Suppressor macrophage treated with lipopolysaccharide for 1 hour (primary cell): ENCODE measurements at places on chromosomes 5 and 9.

DNA sequence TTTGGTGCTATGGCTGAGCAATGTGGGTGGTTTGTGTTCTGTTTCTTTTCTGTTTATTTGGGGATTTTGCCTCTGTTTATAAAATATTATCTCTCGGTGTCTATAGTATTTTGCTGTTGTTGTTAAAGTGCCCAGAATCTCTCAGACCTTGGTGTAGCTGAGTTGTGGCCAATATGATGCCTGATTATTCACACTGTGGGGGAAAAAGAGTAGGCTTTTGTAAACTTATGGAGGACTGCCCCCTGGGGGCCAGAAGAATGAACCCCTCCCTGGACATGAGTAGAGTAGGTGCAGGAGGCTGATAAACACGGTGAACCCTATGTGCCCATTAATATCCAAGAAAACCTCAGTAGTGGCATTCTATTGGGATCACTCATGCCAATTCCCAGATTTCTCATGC is 49.0 kb upstream of the DPYSL3 start:
- DNase-seq: peak; percentile 69

DNA sequence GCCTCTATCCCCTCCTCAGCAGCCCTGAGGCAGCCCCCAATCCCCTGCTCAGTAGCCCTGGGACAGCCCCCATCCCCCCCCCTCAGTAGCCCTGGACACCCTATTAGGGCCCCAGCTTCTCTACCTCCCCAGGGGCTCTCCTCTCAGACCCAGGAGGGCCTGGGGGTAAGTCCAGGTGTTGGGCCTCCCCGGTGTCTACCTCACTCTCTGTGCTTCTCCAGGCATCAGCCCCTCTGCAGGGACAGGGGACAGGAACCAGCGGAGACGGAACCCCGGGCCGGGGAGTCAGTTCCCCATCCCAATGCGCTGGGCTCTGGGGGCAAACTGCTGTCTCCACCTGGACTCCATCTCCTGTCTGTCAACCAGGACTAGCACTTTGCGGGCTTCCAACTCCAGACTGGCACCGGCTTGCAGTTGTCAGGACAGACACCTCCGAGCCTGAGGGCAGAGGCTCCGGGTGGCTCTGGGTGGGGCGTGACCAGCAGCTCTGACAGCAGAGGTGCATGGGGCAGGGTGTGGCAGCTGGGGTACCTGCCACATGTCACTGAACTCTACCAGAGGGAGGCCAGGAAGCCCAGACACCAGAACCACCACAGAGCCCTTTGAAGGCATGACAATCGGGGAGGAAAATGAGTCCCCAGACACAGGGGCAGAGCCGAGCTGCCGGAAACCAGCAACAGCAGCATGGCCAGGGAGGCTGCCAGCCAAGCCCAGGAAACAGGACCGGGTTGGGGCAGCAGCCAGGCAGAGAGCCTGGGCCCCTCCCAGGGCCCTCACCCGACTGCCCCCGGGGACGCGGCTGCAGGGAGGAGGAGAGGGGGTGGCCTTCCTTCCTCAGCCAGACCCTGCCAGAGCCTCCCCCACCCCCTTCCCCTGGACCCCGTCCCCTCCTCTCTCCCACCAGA is 17.7 kb upstream of the UBAC1 start:
- no peak for DNase-seq

GRCh38 chr9:72977670-72978069 is 24.8 kb upstream of the ALDH1A1 start:
- no peak for DNase-seq

DNA sequence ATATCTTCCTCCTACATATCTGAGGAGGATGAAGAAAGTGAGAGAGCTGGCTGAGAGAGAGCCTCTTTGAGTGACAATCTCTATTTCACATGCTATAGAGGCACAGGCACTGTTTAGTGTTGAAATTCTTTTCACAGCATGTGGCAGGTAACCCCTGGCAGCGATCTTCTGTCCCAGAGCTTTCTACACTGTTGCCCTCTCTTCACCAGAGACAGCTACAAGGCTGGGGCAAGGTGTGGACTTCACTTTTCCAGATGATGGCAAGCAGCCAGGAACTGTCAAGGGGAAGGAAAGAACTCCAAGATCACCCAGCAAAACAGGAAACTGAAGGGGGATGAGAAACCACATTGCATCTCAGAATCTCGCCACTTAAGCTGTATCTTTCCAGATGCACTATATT is 205.2 kb downstream of the CAAP1 start:
- no peak for DNase-seq

DNA sequence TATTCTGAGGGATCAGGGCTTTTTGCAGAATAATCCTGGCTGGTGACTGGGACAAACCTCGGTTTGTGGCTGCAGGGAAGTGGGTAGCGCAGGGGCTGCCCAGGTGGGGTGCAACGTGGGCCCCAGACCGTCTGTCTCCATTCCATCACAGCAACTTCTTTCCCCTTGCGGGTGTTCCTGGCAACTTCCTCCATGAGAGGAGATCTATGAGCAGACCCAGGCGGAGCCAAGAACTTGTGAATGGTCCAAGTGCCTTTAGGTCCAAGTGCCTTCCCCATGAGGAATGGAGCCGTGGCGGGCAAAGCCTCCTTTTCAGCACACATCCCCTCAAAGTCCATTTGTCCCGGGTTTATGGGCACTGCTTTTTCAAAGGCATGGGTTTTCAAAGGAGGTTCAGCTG is 136.5 kb downstream of the PHF2 start:
- no peak for DNase-seq

GRCh38 chr9:97980479-97980803 is 2.7 kb upstream of the ANP32B start:
- DNase-seq: no peak

- no peak for DNase-seq
Measured at GRCh38 chr5:44048276-44048984, 340.8 kb downstream of the FGF10 start.

- DNase-seq: no peak
Measured at GRCh38 chr5:57695706-57696388, 213.2 kb upstream of the ACTBL2 start.

DNA sequence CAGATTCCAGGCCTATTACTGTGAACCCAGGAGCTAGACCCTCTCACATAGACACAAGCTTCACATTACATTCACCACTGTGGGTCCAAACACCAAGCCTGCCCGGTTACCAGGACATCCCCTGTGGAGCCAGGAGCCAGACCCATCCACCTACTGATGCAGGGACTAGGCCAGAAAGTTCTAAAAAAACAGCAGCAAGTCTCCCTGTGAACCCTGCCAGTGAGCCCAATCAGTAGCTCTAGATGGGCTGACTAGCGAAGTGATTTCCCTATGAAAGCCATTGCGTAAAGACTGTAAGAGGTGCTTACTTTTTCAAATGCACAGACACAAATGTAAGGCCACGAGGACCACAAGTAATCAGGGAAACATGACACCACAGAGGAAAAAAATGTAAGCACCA is 352.3 kb downstream of the TMEM161B start:
- DNase-seq: no peak

DNA sequence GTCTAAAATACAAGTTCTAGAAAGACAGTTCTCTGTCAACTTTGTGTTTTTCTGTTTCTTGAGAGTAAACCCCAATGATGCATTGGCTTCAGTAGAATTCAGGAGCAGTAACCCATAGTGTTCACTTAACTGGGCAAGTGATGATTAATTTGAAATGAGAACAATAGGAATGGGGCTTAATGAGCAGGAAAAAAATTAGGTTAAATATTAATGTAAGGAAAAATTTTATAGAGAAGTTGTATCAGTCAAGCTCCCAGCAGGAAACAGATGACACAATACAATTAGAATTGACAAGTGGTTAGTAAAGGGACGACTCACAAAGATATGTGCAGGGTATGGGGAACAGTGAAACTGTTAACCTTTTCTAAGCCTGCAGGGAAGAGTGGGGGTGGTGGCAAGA is 38.2 kb downstream of the ENTREP1 start:
- DNase-seq: no peak

DNA sequence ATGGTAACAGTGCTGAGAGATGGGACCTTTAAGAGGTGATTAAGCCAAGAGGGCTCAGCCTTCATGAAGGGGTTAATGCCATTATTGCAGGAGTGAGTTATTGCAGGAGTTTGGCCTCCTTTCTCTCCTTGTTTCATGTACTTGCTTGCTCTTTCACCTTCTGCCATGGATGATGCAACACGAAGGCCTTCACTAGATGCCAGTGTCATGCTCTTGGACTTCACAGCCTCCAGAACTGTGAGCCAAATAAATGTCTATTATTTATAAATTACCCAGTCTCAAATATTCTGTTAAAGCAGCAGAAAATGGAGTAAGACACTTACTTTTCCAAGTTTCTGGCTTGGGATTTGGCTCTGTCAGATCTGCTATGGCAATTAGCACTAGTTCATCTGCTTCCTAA is 38.4 kb upstream of the RECK start:
- no peak for DNase-seq

DNA sequence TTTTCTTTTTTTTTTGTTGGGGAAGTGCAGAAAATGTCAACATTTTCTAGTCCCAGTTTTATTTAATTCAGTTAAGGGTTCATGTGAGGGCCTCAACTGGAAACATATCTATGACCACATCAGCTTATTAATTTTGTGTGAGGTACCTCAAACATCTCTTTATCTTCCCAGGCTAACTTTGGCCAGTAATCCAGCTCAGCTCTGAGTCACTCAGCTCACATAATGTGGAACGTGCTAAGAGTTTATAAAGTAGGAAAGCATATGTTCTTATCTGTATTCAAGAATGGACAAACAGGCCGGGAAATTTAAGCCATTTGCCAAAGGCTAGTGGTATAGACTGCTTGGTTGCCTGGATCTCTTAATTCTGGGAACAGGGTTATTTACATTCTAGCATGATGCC is 118.4 kb downstream of the INSYN2B start:
- DNase-seq: no peak

DNA sequence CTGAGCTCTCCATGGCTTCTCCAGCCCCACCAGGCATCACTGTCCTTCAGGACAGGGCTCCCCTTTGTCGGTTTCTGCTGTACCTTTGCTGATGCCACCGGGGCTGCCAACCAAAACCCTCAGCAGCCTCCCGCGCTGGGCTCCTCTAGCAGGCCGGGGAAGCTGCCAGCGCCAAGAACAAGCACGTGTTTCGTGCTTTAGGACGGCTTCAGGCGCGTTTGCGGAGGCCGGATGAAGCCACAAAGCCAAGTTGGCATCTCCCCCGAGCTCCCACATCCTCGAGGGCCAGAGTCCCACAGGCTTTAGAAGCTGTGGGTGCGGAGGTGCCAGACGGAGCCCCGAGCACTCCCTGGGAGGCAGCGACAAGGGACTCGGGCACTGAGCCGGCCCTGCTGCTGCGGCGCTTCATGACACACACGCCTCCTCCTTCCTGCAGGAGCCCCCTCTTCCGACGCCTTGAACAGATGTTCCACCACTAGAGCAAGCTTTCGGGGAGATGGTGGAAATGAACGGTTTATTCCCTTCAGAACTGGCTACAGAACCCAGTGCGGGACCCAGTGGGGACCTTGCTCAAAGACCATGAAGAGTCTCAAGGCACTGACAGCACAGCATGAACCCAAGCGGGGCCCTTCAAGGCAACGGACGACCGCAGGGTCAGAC is 36.7 kb downstream of the SARDH start:
- no peak for DNase-seq

GRCh38 chr9:113290052-113290607 is 13.0 kb downstream of the RNF183 start:
- DNase-seq: no peak

DNA sequence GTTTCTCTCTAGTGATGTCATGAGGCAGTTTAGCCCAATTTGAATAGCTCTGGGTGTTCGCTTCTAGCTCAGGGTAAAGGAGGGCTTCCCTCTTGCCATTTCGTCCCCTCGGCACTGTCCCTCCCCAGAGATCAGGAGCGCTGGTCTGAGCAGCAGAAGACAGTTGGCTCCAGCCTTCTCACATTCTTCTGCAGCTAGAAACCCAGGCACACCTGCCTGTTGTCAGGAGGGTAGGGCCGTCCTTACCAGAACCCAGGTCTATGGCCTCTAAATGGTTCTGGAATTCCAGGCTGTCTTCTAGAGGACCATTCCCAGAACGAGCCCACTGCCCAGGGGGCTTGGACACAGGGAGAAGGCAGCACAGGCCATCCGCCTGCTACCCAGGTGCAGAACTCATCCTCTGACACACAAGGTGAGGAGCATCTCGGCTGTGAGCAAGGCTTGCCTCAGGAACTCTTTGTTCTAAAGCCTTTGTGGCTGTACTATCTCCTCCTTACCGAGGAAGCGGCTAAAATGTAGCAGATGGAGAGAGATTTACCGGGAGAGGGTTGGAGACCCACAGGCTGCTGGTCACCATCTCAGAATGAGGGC is 255.6 kb upstream of the IRX2 start:
- DNase-seq: no peak

GRCh38 chr5:170195961-170196360 is 36.8 kb upstream of the C5orf58 start:
- DNase-seq: no peak

- no peak for DNase-seq
Measured at GRCh38 chr9:134961331-134962064, 43.8 kb upstream of the FCN1 start.

DNA sequence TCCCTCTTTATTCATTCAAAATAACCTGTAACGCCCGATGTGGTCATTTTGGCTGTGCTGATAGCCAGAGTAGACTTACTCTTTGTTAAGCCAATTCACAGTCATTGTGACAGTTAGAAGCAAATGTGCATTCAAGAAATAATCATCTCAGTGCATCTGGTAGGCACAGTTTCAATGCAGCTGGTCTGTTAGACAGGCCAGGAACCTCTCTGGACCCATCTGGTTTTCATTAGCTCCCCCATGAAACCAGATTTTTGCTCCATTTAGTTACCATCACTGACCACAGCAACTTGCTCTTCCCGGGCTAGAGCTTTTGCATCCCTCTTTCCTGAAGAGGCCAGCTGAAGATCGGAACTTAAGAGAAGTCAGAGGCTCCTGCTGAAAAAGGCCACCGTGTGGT is 284.2 kb downstream of the NSG2 start:
- DNase-seq: no peak
